ENCODE measurements at places on chromosomes 3 and 15. TPM values are rescaled to one million over a fixed set of nuclear protein-coding genes. Genes with fewer than 3 reads are reported as not detected.
A peak's percentile ranks its signal among the peaks of the same experiment; 100 is the strongest.

GRCh38 chr3:178671377-178671776 is 135.1 kb downstream of the KCNMB2 start:
- no peak for DNase-seq

- no peak for DNase-seq
These were observed 12.4 kb downstream of the KLF13 start for GRCh38 chr15:31338879-31339557.

DNA sequence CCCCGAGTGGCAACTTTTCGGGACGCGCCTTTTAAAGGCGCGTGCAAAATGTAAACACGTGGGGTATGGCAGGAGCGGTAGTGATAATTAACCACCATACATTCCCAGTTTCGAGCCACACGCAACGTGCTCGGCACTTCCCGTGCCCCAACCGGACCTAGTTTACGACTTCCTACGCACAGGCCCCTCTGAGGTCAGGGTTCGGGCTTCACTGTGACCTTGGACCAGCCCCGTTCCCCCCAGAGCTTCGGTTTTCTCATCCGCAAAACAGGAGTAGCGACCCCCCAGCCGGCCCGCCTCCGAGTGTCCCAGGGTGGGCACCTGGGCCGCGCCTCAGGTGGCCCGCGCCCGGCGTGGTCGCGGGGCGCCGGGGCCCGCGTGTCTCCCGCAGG is 451 bp downstream of the CHCHD4 start:
- peak; percentile 86 for DNase-seq

DNA sequence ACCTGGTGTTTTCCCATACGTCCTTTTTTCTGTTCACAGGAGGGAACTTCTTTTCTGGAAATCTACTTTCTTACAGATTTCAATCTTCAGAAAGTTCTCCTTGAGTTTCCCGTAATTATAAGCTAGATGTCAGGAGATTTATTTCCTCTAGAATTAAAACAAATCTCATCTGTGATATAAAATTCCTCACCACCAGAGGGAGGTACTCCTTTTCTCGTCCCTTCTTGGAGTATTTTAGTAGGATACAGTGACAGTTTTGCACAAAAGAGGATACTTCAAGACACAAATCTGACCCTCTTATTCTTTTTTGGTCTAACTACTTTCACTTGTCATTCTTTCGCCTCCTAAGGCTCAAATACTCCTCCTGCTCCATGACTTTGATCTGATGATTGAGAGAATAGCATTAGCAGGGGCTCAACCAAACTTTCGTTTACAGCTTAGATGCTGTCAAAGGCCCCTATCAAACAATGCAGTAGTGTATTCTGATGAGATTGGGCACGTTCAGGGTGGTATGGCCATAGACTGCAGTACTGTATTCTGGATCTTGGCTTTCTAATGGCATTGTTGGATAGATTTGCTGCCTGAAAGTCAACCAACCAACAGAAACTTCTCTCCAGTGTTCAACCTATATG is 38.0 kb downstream of the TMEM41A start:
- DNase-seq: peak; percentile 7

DNA sequence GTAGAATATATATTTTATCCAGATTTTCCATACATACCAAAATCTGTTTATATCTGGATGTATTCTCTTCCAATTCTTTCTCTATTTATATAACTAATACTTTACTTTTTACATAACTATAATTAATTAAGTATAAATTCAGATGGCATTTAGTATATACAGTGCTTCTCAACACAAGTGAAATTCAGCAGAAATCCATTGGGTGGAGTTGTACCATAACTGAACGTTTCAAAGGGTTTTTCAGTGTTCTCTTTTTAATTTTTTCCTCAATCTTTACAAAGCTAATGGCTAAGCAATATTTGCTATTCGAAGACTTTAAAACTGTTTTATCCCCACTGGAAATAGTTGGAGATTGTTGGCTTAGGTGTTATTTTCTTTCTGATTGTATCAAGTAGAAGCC is 13.9 kb upstream of the ZBBX start:
- peak; percentile 4 for DNase-seq

TNFSF10 gene
- total RNA-seq: 6.8 TPM

Data from OCI-LY7 (cell line).